ENCODE measurements at places on chromosomes 12 and 14. TPM values are rescaled to one million over a fixed set of nuclear protein-coding genes. Genes with fewer than 3 reads are reported as not detected.
A peak's percentile ranks its signal among the peaks of the same experiment; 100 is the strongest.

The AGAP2 gene
- total RNA-seq: 12.7 TPM

GRCh38 chr12:120749256-120749655 is 23.6 kb downstream of the ACADS start:
- no peak for ATAC-seq

GRCh38 chr14:92441751-92442504 is 71.7 kb upstream of the RIN3 start:
- ATAC-seq: no peak

- no peak for ATAC-seq
These were observed 83.9 kb downstream of the RPAP3 start for GRCh38 chr12:47621960-47622359.

DNA sequence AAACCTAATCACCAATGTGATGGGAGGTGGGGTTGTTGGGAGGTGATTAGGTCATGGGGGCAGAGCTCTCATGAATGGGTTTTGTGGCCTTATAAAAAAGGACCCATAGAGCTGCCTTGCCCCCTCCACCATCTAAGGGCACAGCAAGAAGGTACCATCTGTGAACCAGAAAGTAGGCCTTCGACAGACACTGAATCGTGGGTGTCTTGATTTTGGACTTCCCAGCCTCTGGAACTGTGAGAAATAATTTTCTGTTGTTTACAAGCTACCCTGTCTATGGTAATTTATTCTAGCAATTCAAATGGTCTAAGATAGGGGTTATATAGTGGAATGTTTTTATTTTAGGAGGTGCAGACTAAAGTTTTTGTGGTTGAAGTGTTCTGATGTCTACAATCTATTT is 7.9 kb upstream of the SLC10A1 start:
- ATAC-seq: no peak

The SDR9C7 gene
- 0.24 TPM for total RNA-seq

GRCh38 chr12:126545411-126545810 is 1480.2 kb downstream of the AACS start:
- no peak for ATAC-seq

DNA sequence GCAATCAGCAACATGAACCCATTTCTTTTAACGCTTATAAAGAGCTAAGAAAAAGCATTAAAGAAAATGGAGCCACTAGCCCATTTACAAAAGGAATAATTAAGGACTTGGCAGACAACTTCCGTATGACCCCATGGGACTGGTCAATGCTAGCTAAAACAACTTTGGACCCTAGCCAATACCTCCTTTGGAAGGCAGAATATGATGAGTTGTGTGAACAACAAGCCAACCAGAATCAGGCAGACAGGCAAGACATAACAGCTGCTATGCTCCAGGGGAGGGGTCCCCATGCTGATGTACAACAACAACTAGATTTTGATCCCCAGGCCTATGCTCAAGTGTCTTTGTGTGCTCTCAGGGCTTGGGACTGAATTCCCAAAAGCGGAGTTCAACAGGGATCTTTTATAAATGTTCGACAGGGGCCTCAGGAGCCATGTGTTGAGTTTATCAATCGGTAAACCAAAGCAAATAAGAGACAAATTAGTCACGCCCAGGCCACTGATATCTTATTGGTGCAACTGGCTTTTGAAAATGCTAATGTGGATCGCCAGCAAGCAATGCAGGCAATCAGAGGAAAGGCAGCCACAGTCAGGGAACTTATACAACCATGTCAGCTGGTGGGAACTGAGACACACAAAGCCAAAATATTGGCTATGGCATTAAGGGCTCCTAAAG is 254.4 kb upstream of the DIO2 start:
- ATAC-seq: no peak

The GAS2L3 gene
- total RNA-seq: 19.0 TPM

DNA sequence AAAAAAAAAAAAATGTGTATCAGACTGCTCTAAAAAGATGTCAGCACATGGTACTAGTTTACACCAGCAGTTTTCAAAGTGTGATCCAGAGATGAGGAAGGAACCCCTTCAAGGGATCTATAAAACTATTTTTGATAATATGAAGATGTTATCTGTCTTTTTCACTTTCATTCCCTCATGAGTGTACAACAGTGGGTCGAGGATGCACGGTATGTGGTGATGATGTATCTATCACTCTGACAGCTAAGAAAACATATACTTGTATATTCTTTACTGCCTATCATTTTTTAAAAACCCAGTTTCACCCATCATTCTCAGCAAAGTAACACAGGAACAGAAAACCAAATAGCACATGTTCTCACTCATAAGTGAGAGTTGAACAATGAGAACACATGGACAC is 12.4 kb downstream of the DUSP16 start:
- ATAC-seq: no peak

The FNTB gene
- 16.1 TPM for total RNA-seq

DNA sequence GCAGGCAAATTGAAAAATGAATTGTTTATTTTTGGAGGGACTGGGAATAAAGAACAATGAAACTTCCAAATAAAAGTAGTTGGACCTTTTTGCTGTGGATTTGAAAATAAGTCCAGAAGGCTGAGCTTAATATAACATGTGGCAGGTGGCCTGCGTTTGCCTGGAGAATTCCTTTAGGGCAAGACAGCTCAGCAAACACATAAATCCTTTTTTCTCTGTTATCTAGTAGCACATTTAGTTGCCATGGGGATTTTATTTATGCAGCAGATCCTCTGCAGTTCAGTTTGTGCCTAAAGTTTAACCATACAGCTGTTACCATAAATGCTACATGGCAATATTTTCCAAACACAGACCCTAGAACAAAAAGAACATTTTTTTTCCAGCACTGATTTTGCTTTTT is 180.0 kb downstream of the NPAS3 start:
- peak; percentile 72 for ATAC-seq

DNA sequence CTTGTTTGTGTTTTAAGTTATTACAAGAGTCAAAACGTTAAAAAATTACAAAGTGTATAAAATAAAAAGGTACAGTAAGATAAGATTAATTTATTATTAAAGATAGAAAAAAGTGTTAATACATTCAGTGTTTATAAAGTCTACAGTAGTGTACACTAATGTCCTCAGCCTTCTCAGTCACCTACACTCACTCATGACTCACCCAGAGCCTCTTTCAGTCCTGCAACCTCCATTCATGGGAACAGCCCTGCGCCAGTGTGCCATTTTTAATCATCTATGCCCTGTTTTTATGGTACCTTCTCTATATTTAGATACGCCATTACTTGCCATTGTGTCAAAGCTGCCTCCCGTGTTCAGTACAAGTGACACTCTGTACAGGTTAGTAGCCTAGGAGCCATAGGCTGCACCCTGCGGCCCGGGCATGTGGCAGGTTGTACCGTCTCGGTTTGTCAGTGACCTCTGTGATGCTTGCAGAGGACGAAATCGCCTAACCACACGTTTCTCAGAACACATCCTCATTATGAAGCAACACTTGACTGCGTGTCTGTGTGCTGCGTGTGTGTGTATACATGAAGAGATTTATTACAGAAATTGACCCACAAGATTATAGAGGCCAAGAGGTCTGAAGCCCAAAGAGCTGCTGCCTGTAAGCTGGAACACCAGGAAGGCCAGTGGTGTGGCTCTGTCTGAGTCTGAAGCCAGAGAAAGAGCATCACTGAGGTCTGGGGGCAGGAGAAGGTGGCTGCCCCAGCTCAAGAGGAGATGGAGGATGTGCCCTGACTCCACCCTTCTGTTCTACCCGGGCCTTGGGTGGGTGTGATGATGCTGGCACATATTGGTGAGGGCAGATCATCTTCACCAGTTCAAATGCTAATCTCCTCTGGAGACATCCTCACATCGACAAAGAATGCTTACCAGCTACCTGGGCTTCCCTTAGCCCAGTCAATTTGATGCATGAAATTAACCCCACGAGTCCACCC is 116.6 kb upstream of the C14orf180 start:
- ATAC-seq: peak; percentile 59

The NUP107 gene
- 32.1 TPM for total RNA-seq

The SAMD15 gene
- 2.8 TPM for total RNA-seq

GRCh38 chr14:76350671-76351070 is 25.3 kb upstream of the ESRRB start:
- ATAC-seq: no peak

DNA sequence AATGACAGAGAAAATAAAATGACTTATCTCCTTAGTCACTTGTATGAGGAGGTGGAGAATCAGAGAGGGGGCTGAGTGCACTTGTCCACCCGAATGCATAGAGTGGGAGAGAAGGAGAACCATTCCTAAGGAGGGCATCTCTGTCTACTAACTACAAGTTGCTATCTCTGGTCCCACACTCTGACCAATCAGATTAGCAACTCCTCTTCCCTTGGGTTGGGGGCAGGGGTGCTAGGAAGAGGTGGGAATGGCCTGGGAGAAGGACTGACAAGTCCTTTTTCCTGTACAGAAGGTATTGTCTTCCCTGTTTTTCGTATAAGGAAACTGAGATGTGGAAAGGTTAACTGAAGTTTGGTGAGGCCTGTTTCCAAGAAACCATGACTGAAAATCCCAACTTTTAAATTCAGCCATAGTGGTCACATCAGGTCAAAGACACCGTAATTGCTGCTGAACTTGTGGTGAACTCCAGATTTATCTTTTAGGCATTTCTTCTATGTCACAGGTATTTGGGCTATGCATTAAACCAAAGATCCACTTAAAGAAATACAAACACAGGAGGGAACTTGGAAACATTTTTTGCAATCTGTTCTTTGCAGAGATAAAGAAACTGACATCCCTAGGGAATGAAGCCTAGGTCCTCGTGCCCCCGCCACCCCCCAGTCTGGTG is 207.8 kb downstream of the CRADD start:
- ATAC-seq: no peak

The RGS6 gene
- total RNA-seq: 0.43 TPM

The GPD1 gene
- 0.43 TPM for total RNA-seq

The SOAT2 gene
- total RNA-seq: not detected

GRCh38 chr12:53659571-53659981 is 16.3 kb downstream of the ATP5MC2 start:
- no peak for ATAC-seq

- ATAC-seq: no peak
These were observed 151.0 kb downstream of the BCAT1 start for GRCh38 chr12:24797901-24798300.

The RAD51B gene
- 13.9 TPM for total RNA-seq

DNA sequence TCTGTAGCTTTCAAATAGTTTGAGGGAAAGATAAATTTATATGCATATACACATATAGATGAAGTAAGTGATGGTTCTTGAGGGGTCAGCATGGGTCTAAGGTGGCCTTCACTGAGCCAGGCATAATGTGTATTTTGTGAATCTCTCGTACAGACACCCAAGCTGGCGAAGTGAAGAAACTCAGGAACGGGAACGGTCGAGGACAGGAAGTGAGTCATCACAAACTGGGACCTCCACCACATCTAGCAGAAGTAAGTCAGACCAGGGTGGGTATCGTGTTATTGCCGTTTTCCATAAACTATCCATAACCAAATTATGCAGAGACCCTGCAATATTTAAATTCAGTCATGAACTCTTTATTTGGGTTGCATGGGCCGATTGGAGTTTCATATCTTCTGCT is 15.4 kb upstream of the TNS2 start:
- no peak for ATAC-seq

DNA sequence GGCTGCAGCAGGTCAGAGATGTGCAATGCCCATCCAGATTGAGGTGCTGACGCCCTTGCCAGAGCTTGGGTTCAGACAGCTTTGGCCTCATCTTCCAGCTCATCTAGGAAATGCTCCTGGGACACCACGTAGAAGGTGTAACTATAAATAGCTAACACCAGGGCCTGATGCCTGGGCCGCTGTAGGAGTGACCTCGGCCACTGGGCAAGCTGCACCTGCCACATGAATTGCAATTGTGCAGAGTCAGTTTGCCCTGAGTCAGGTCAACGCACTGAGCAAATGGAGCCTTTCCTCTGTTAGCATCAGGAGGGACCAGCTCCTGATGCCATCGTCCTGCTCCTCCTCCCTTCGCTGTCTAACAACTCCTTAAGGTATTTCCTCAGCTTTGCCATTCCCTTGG is 17.4 kb upstream of the DNM1L start:
- ATAC-seq: no peak

The KRT79 gene
- 0.90 TPM for total RNA-seq

The CIDEB gene
- not detected for total RNA-seq

- no peak for ATAC-seq
These were observed 5.9 kb downstream of the SEC23A start for GRCh38 chr14:39097159-39097558.

GRCh38 chr12:32025906-32026305 is 66.7 kb downstream of the RESF1 start:
- ATAC-seq: no peak

GRCh38 chr12:88142610-88142991 is 494 bp downstream of the TMTC3 start:
- ATAC-seq: no peak

The EID3 gene
- 3.5 TPM for total RNA-seq

DNA sequence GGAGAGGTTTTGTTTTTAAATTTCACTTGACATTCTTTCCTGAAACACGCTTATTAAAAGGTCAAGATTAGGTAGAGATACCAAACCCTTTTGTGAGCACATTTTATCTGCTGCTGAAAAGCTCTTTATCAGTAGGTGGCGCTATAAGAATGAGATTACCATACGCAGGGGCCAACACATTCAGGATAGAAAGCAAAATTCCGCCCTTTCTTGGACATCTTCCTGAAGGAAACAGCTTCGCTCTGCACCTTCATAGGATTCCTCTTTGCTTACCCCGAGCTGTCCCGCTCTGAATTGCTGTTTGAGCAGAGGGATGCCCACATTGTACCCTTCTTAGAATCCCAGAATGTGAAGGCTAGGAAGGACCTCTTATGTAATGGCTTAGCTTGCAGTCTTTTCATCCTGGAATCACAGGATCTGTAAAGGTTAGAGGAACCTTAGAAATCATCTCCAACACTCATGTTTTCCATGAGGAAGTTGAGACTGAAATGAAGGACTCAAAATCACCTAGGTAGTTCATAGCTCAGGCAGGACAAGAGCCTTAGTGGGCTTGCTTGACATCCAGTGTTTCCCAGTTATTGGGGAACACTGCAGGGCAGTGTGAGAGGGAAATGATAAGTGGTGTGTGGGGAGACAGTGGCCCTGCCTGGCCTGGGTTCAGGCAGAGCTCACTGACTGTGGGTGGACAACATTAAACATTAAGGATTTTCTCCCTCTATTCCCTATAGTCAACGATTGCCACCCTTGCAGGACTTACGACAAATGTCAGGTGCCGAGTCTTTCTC is 38.7 kb upstream of the CRY1 start:
- peak; percentile 67 for ATAC-seq

GRCh38 chr14:21496453-21496852 is 14.7 kb downstream of the METTL3 start:
- ATAC-seq: no peak

DNA sequence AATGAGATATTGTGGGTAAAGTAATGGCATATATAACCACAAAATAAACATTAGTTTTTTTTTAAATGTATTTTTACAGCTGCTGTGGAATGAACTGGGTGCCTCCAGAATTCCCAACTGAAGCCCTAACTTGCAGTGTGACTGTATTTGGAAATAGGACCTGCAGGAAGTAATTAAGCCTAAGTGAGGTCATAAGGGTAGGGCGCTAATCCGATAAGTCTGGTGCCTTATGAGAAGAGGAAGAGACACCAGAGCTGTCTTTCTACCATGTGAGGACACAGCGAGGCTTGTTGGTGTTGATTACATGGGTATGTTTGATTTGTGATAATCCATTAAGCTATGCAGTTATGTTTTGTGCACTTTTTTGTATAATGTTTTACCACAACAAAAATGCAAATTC is 136.8 kb downstream of the TPH2 start:
- ATAC-seq: no peak

All from motor neuron (in vitro differentiated cells).